ENCODE measurements at places on chromosomes 1 and 21. TPM values are rescaled to one million over a fixed set of nuclear protein-coding genes. Genes with fewer than 3 reads are reported as not detected.

DNA sequence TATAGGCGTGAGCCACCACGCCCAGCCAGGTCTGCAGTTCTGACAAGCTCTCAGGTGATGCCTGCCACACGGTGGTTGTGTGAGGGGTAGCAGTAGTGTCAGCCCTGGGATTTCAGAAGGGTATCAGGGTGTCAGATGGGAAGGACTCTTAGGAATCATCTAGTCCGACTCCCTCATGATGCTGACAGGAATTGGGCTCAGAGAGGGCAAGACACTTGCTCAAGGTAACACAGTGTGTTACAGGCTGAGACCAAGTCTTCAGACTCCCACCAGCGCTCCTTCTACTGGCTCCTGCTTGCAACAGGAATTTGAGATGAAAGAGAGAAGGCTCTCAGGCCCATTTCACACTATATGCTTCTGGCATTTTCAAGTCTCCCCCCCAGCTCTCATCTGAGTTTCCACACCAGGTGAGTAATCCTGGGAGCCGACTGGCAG lies 6.9 kb downstream of the HTR1D start:
- DNase-seq: no peak

DNA sequence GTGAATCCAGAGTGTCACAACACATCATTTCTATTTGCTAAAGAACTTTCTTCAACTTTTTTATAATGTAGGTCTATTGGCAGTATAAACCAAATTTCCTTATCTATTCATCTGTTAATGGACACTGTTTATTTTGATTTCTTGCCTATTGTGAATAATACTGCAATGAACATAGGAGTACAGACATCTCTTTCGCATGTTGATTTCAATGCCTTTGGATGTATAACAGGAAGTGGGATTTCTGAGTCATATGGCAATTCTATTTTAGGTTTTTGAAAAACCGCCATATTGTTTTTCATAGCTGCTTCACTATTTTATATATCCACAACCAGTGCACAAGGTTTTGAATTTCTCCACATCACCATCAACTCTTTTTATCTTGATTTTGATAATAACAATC lies 198.7 kb downstream of the KCNT2 start:
- DNase-seq: no peak

- no peak for DNase-seq
Measured at GRCh38 chr1:2805801-2806430, 4.4 kb upstream of the TTC34 start.

DNA sequence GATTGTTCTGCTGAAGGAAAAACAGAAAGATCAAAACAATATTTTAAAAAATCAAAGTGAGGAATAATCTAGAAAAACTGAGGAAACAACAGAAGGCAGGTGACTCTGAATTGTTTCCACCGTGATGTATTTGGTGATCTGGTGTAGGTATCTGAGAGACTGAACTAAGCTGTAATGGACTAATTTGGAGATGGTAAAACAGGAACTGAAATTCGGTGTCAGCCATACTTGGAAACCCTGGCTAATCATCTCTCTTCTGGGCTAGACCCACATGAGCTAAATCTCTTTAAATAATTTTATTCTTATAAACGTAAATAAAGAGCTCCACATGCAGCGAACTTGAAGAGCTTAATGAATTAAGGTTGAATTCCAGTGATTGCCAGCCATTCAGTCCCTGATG lies 1226.1 kb downstream of the NCAM2 start:
- DNase-seq: no peak

DNA sequence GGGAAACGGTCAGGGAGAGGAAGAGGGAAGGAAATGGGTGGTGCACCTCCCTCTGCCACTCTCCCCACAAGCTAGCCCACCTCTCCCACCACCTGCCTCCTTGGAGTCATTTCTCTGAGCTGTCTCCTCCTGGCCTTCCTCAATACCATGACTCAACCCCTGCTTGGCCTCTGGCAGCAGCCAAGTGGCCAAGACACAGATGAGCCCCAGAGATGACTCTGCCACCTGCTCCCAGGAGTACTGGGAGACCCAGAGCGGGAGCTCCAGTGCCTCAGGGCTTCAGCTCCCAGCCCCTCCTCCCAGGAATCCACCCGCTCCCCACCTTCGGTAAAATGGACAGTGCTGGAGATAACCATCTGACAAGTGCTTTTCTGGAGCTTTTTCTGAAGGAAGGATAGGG lies 2.6 kb downstream of the S100A16 start:
- no peak for DNase-seq

The SERPINC1 gene
- 0.33 TPM for polyA plus RNA-seq

The OR2T29 gene
- polyA plus RNA-seq: not detected

Measured in right renal pelvis (tissue), 4 donors.